ENCODE measurements at places on chromosomes 7 and 10.

- DNase-seq: no peak
These were observed 95.3 kb downstream of the CCSER2 start for GRCh38 chr10:84423719-84424118.

GRCh38 chr7:47423196-47423595, 158.7 kb downstream of the TNS3 start:
- DNase-seq: no peak

GRCh38 chr10:86632951-86633350, 21.4 kb upstream of the OPN4 start:
- DNase-seq: no peak

- no peak for DNase-seq
These were observed 38.0 kb upstream of the AASS start for GRCh38 chr7:122182081-122182480.

DNA sequence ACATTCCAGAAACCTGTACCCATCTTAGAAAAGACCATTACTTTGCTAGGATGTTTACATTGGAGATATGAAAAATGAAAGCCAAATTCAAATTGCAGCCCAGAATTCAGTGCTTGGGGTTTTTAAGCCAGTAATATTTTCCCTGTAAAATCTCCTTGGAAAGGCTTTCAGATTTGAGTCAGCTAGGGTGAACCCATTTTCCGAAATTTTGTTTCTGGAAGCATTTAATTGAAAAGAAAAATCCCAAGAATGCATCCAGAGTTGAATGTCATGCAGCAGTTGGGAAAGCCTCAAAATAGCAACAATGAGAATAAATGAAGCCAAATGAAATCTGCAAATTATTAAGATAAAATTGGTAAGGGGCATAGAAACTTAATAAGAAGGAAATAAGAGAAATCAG, 106.4 kb downstream of the BMPER start:
- DNase-seq: no peak

DNA sequence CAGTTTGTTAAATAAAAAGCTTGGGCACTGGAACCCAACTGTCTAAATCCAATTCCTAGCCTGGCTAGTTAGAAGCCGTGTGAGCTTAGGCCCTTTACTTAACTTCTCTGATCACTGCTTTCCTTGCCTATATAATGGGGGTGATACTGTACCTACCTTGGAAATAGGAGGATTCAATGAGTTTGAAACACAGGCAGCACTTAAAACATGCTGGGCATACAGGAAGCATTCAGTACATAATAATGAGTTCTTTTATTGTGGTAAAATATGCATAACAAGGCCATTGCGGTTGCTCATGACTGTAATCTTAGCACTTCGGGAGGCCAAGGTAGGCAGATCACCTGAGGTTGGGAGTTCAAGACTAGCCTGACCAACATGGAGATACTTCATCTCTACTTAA, 47.4 kb upstream of the SEPHS1 start:
- DNase-seq: no peak

- no peak for DNase-seq
These were observed 219.3 kb downstream of the SKAP2 start for GRCh38 chr7:26645121-26645520.

- no peak for DNase-seq
These were observed 70.2 kb upstream of the FERD3L start for GRCh38 chr7:19215412-19215811.

GRCh38 chr10:62618576-62619412, 185.7 kb upstream of the ADO start:
- no peak for DNase-seq

GRCh38 chr7:144529269-144529926, 125.9 kb upstream of the NOBOX start:
- no peak for DNase-seq

DNA sequence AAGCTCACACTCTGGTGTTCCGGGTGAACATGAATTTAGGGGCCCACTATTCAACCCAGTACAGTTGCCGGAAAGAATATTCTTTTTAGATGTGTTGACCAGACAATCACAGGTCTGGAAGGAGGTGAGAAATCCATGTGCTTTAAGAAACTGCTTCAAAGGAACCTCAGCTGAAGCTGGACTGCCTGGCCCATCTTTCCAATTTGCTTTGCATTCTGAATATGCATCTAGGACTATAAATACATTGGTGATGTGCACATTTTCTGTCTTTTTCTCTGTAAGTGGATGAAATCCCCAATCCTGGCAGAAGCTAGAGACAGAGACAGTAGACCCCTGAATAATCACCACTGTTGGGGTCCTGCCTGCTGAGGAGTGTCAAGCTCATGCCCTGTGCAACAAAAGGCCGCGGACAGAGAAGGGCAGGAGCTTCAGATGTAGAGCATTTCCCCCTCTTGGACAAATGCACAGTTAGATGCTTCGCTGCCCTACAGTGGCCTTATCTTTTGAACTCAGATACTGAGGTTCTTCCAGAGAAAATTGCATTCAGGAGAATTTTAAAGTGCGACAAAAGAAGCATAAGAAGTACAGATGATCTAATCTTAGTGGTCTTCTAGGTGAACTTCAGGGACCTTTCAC, 368.3 kb downstream of the SFMBT2 start:
- DNase-seq: no peak

GRCh38 chr10:131645756-131646155, 255.1 kb upstream of the PPP2R2D start:
- DNase-seq: no peak

DNA sequence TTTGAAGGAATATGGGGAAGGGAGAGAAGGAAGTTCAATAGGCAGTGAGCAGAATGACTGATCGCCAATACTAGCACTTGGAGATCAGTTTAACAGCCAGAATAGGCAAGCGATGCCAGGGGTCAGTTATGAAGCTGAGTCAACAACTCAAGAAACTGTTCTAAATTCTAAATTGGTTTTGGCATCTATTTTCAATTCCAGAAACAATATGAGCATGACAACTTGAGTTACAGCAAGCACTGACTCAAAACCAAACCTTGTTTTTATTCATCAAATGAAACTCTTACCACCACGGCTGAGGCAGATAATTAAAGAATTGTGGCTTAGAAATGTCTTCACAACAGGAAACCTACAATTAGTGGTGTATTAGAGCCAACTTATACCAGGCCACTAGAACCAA, 180.5 kb upstream of the ASAH2 start:
- peak; percentile 31 for DNase-seq

GRCh38 chr10:93068411-93069244, 5.1 kb upstream of the CYP26A1 start:
- DNase-seq: no peak

GRCh38 chr7:114468844-114469243, 54.2 kb downstream of the FOXP2 start:
- DNase-seq: no peak

DNA sequence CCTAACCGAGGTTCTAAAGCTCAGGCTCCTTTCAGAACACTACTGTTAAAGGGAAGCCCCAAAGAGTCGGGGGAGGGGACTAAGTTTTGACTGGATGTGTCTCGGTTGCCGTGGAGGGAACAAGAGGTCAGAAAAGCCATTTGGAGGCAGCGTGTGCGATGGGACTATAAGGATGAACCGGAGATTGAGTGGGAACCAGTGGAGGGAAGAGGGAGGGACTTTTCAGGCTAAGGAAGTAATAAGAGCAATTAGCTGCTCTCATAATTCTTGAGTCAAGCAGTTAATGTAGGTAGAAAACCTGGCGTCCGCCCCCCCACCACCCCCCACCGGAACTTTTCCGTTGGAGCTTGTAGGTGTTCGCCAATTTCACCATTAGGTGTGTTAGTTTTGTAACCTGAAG, 491 bp upstream of the AKAP9 start:
- DNase-seq: peak; percentile 37

DNA sequence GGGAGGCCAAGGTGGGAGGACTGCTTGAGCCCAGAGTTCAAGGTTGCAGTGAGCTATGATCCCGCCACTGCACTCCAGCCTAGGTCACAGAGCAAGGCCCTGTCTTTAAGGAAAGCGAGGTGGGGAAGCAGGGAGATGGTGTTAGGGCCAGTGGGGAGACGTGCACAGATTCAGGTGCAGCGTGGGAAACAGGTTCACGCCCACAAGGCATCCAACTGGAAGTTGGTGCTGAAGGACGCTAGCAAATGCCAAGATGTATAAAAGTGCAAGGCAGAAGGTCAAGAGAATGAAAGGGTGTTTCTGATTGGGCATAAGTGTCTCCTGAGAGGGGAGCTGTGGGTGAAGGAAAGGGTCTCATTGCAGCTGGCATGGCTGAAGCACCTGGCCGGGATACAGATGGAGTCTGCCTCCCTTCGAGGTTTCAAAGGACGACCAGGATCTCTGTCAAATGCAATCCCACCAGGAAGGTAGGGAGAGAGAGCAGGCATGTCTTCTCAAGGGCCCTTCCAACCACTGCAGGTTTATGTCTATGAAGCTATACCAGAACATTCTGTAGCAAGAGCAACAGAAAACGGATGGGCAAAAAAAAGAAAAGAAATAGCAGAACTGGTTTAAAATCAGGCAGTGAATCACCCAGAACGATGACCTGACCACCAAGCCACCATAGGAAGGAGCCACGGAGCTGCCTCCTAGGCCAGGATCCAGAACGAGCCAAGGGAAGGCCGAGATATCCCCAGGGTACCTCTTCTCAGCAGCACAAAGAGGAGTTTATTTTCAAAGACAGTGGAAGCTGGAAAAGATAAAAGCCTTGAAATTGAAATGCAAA, 43.2 kb downstream of the GSDME start:
- DNase-seq: no peak

GRCh38 chr7:83819911-83820310, 171.0 kb upstream of the SEMA3E start:
- no peak for DNase-seq

GRCh38 chr10:115989621-115990020, 283.4 kb downstream of the GFRA1 start:
- no peak for DNase-seq

DNA sequence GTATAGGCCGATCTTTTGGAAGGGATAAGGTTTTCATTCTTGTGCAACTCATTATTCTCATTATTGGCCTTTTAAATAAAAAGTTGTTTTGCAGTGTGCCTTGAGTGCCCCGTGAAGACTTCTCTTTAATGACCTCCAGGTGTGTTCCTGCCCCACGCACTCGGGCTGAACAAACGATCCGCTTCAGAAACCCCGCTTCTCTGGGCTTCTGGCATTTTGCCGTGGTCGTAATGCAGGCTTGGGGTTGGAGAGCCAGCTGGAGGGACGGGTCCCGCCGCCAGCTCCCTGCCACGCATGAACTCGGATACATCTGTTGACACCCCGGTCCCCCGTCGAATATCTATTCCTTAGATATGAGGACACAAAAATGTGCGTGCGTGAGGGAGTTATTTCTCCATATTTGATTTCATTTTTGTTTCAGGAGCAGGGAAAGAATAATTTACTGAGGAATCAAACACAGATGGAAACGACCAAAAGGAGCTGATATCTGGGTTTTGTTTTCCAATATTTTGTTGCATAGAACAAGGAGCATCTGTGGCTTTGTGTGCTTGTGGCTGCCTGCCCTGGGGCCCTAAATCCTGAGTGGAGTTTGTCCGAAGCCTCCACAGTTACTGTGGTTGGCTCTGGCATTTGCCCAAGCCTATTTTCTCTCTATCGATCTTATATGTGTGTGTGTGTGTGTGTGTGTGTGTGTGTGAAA, 17.0 kb upstream of the TTYH3 start:
- no peak for DNase-seq

DNA sequence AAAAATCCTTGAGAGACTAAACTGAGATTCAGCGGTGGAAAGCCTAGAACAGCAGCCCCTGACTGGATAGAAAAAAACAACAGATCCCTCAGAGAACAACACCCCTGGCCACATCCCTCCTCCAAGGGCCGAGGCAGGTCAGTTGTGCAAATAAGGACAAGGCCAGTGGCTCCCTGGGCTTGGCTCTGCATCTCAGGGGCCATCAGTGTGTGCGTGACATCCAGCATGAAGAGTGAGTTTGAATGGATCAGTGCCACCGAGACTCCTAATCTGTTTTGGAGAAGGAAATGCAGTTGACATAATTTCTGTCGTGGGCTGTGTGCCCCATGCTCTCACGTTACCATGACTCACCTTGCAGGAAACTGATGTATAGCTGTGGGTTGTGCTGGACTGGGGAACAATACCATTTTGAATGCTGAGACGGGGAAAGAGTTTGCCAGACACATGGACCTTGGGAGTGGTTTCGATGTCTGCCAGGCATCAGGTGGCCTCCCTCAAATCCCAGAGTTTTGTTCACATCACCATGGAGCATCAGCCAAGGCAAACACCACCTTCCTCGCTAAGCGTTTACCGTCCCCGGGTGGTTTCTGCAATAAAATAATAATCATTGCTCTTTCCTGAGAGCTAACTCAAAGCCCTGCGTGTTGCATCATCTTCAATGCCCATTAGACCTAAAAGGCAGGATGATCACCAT, 153.2 kb upstream of the FZD8 start:
- DNase-seq: no peak

- no peak for DNase-seq
These were observed 1.7 kb downstream of the CROT start for GRCh38 chr7:87347207-87347606.

DNA sequence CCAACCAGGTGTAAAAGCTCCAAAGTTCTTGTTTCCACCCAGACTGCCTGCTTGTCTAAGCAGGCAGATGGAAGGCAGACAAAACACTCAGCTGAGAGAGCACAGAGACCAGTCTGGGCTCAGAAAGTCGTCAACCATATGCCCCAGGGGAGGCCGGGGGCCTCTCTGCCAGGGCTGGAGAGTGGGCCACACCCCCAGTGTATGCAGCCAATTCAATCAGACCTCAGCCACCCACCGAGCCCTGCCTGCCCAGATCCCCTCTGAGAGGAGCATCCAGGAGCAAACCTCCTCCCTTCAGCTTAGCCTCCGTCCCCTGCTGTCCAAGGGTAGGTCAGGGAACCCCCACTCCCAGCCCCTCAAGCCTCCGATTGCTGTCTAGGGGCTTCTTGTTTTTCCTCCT, 196.3 kb downstream of the LSM5 start:
- no peak for DNase-seq

GRCh38 chr7:106070201-106070551, 41.9 kb downstream of the SYPL1 start:
- no peak for DNase-seq
